ENCODE measurements at places on chromosomes 6 and 20. TPM values are rescaled to one million over a fixed set of nuclear protein-coding genes. Genes with fewer than 3 reads are reported as not detected.

GRCh38 chr6:108492131-108492766 lies 68.5 kb upstream of the FOXO3 start:
- no peak for DNase-seq

GRCh38 chr20:36736451-36737182 lies 9.3 kb downstream of the NDRG3 start:
- no peak for DNase-seq

The LINC00237 gene
- not detected for total RNA-seq

The RNF182 gene
- 0.16 TPM for total RNA-seq

- no peak for DNase-seq
Observed at GRCh38 chr6:98067375-98067774, 767.0 kb upstream of the POU3F2 start.

DNA sequence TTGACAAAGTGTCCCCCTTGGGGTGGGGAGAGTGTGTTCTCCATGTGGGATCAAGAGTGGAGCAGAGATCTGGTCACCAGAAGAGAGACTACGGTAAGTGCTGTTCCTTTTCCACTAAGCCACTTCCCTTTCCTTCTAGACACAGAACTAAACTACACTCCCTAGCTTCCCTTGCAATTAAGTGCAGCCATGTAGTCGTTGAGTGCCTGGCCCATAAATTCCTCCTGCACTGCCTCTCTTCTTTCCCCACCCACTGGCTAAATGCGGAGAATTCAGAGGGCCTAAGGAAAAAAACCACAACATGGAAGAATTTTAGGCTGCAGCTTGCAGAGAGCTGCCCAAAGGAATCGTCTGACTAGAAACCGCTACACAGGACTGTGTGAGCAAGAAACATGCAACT lies 1.5 kb downstream of the WDR27 start:
- no peak for DNase-seq

DNA sequence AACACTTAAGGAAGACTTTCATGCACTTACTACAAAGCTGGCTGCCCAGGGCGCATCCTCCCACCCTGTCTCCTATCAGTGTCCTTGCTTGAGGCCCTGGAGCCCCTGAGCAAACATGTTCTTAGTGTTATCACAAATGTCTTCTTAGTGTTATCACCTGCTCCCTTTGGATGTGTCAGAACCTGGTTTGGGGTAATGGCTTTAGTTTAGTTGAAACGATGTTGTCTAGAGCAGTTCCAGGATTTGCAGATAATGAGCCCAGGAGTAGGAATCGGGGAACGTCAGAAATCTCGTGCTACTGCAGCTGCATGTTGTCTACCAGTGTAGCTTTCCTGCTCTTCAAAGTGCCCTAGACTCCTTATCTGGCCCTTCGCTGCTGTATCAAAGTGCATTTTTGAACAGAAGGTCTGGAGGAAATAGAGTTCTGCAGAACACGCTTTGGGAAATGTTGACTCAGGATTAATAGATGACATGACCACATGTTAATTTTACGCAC lies 69.6 kb downstream of the PHACTR2 start:
- no peak for DNase-seq

- DNase-seq = no peak
Observed at GRCh38 chr6:153966001-153966400, 73.0 kb upstream of the OPRM1 start.

GRCh38 chr20:41938353-41938752 lies 320.2 kb upstream of the CHD6 start:
- no peak for DNase-seq

- no peak for DNase-seq
Observed at GRCh38 chr6:110482774-110483400, 6.5 kb upstream of the SLC22A16 start.

The HRH3 gene
- total RNA-seq = not detected
